Cortex of kidney (tissue), 1 donor: ENCODE measurements at places on chromosomes 2 and 18.

GRCh38 chr2:158038901-158039300 is 62.8 kb upstream of the UPP2 start:
- no peak for DNase-seq

DNA sequence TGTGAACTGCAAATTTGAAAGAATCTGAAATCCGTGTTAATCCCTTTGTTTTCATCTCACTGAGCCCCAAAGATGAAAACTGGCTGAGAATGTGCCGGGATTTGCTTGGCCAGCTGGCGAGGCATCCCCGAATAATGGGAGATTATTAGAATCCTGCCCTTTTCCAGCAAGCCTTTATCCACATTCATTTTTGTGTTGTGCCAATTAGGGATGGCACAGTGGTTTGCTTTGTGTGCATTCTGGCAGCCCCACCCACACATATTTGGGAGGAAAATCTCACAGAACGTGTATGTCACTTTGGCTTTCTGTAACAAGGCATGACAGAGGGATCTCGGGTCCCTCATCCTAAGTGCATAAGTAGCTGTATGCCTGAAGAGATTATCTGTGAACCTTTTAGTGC is 405.8 kb upstream of the FAM98A start:
- DNase-seq = no peak

GRCh38 chr2:197205585-197206215 is 104.9 kb downstream of the ANKRD44 start:
- no peak for DNase-seq

- no peak for DNase-seq
Measured at GRCh38 chr2:71951718-71952404, 195.8 kb downstream of the CYP26B1 start.

DNA sequence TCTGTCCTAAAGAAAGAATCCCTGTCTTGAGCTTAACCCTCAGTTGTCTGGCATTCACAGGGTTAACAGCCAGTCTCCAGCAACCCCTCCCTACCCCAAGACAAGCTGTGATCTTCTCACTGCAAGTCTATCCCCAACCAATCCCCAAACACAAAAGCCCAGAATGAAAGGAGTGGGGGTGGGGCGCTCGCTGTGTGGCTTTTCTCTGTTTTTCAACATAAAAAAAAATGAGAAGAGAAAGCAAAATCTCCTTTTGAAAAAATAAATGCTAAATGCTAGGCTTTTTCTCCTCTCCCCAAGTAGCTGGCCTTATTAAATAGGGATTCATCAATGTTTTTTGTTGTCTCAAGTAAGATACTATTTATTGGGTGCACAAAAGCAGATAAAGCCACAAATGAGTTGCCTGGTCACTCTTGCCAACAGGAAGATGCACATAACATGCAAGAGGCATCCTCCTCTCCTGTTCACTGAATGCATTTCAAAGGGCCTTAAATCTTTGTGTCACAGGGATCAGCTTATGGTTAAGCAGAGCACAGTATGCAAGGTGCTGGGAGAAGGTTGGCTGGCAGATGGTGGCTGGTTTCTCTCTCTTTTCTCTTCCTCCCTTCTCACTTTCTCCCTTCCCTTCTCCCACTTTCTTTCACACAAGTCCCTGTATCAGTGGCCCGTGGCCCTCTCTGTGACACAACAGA is 225.6 kb downstream of the CMPK2 start:
- DNase-seq = no peak

- DNase-seq = no peak
Measured at GRCh38 chr18:45670281-45670962, 53.6 kb upstream of the SLC14A1 start.

- no peak for DNase-seq
Measured at GRCh38 chr2:160459538-160460332, 33.9 kb downstream of the RBMS1 start.
